ENCODE measurements at places on chromosomes 1 and 21. TPM values are rescaled to one million over a fixed set of nuclear protein-coding genes. Genes with fewer than 3 reads are reported as not detected.

GRCh38 chr1:206550446-206550845, 43.1 kb downstream of the RASSF5 start:
- no peak for DNase-seq

GRCh38 chr1:92831368-92831761, 475 bp upstream of the RPL5 start:
- no peak for DNase-seq

The MATN1 gene
- 0.79 TPM for total RNA-seq

The LCE1D gene
- total RNA-seq, result not detected

The KCNE2 gene
- 0.30 TPM for total RNA-seq
